ENCODE measurements at places on chromosomes 5 and 9. TPM values are rescaled to one million over a fixed set of nuclear protein-coding genes. Genes with fewer than 3 reads are reported as not detected.

DNA sequence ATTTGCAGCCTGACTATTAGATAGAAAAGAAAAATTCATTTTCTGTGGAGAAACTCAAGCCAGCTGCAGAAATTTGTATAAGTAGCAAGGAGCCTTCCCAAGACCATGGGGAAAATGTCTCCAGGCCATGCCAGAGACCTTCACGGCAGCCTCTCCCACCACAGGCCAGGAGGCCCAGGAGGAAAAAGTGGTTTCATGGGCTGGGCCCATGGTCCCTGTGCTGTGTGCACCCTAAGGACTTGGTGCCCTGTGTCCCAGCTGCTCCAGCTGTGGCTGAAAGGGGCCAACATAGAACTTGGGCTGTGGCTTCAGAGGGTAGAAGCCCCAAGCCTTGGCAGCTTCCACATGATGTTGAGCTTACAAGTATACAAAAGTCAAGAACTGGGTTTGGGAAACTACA lies 73.3 kb upstream of the TTC23L start:
- no peaks in the 10 kb centered on the region for H3K36me3 ChIP-seq
- H3K4me3 ChIP-seq: no peak overlapping the region
- H3K4me1 ChIP-seq: peaks cover 9% of the 10 kb centered on the region
- no peak overlapping the region for H3K27ac ChIP-seq

TLN1 gene
- 439 TPM for total RNA-seq

DNA sequence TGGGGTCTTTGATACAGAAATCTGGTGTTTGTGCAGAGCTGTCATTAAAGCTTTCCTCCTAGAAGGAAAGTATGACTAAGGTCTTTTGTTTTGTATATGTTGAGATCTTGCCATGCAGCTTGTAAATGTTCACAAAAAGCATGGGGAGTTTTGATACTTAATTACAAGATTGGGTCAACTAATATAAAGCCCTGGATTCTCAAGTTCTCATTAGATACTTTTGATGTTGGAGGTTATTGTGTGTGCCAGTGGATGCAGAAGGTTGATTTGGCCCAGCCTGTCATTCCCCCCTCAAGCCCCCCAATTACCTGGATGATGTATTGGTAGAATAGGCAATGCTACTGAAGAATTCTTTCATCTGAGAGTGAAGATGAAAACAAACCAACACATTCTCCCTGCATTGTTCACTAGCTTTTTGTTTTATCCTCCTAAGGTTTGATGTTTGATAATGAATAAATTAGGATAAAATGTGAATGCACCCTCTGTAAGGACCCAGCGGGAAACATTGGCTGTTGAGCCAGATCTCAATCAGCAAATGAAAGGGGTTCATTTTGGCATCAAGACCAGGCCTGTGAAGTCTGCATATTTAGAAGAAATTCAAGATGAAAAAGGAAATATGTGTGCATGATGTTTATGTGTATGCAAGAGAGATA lies 61.9 kb upstream of the ADAMTS19 start:
- H3K27ac ChIP-seq: no peak overlapping the region
- no peak for DNase-seq
- no peaks in the 10 kb centered on the region for H3K4me1 ChIP-seq
- H3K4me3 ChIP-seq: no peak overlapping the region

- DNase-seq: no peak
- no peak overlapping the region for H3K27ac ChIP-seq
Measured at GRCh38 chr5:62212648-62213047, 93.4 kb upstream of the KIF2A start.

DNA sequence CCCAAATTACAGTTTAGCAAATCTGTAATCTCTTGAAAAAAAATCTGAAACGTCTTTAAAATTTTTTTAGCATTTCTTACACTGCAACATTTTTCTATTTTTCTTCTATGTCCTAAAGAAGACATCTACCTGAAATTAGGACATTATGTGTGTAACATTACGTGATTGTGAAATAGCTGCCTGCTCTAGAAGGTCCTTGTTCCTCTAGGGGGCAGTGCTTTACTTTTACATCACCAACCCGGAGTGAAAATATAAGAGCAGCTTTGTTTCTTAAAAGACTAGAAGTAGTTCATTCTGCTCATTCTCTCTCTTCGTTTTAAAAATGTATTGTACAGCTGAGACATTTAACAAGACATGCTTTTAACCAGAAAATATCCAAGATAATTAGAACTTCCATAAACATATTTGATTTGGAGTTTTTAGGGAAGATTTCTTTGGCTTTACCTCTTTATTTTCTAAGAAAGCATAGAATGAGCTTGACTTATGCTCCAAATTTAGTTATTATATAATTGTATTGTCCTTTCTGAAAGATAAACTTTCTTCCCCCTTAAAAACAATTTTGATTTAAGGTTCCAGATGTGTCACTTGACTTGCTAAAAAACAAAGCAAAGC lies 48.1 kb upstream of the RIOK2 start:
- no peak overlapping the region for H3K27ac ChIP-seq
- no peaks in the 10 kb centered on the region for H3K36me3 ChIP-seq

SLC6A7 gene
- not detected for total RNA-seq

- DNase-seq: no peak
- no peak overlapping the region for H3K27ac ChIP-seq
- no peaks in the 10 kb centered on the region for H3K36me3 ChIP-seq
- no peak overlapping the region for H3K4me3 ChIP-seq
Measured at GRCh38 chr5:59020611-59021285, 437.9 kb downstream of the RAB3C start.

KLHL3 gene
- total RNA-seq: 6.8 TPM

WHRN gene
- total RNA-seq: 3.1 TPM

QRFP gene
- total RNA-seq: not detected

CD74 gene
- 2,961 TPM for total RNA-seq

DNA sequence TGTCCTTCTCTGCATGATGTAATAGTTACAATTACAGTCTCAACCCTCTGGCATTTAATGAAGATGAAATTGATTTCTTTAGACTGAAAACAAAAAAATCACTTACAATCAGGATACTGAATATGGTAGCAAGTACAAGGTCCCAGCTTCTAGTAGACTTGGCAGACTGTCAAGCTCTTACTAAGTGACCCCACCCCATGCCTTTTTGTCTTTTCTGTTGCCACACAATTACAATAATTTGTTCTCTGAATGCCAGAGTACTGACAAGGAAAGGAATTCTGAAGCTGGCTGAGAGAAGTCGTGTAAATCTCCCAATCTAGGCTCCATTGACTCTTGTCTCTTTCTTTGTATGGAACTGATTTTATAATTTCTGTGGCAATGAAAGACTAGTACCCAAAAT lies 154.2 kb downstream of the TMC1 start:
- H3K27me3 ChIP-seq: no peaks in the 10 kb centered on the region
- H3K36me3 ChIP-seq: no peaks in the 10 kb centered on the region
- H3K27ac ChIP-seq: no peak overlapping the region
- no peak overlapping the region for H3K4me3 ChIP-seq

GRCh38 chr5:52859628-52860027 lies 71.9 kb downstream of the ITGA1 start:
- H3K27ac ChIP-seq: no peak overlapping the region
- no peak for DNase-seq
- H3K36me3 ChIP-seq: no peaks in the 10 kb centered on the region
- H3K4me3 ChIP-seq: no peak overlapping the region
- peaks cover 16% of the 10 kb centered on the region for H3K4me1 ChIP-seq
- no peaks in the 10 kb centered on the region for H3K27me3 ChIP-seq

- H3K27me3 ChIP-seq: no peaks in the 10 kb centered on the region
- peaks cover 5% of the 10 kb centered on the region for H3K4me1 ChIP-seq
- H3K27ac ChIP-seq: no peak overlapping the region
- H3K36me3 ChIP-seq: no peaks in the 10 kb centered on the region
- DNase-seq: no peak
- H3K4me3 ChIP-seq: no peak overlapping the region
Measured at GRCh38 chr5:142059304-142059940, 46.6 kb upstream of the GNPDA1 start.

GRCh38 chr5:41109186-41109585 lies 38.0 kb upstream of the MROH2B start:
- no peak for DNase-seq
- H3K27ac ChIP-seq: no peak overlapping the region
- no peaks in the 10 kb centered on the region for H3K4me1 ChIP-seq
- no peak overlapping the region for H3K4me3 ChIP-seq
- no peaks in the 10 kb centered on the region for H3K36me3 ChIP-seq

DNA sequence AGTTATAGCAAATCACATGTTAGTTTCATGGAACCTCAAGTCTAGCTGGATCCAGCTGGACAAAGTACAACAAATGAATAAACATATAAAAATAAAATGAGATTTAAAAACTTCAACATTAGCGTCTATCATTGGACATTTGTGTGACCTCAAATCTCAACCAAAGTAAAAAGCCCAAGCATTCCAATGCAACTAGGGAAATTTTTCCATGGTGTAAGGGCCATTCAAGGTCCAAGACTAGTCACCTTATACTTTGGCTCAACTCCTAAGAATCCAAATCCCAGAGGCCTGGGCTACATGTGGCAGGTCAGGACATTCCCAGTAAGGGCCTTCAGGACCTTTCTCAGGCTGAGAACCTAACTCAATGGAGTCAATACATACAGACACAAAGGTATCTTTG lies 137.4 kb upstream of the DMAC1 start:
- no peaks in the 10 kb centered on the region for H3K36me3 ChIP-seq
- H3K4me3 ChIP-seq: no peak overlapping the region
- H3K27me3 ChIP-seq: no peaks in the 10 kb centered on the region
- no peak overlapping the region for H3K27ac ChIP-seq
- H3K4me1 ChIP-seq: peaks cover 6% of the 10 kb centered on the region

- no peak overlapping the region for H3K27ac ChIP-seq
- H3K27me3 ChIP-seq: no peaks in the 10 kb centered on the region
- DNase-seq: no peak
- no peaks in the 10 kb centered on the region for H3K4me1 ChIP-seq
- no peaks in the 10 kb centered on the region for H3K36me3 ChIP-seq
Measured at GRCh38 chr9:3397766-3398165, 128.0 kb downstream of the RFX3 start.

- no peak for DNase-seq
- H3K36me3 ChIP-seq: no peaks in the 10 kb centered on the region
- H3K27me3 ChIP-seq: no peaks in the 10 kb centered on the region
- peaks cover 7% of the 10 kb centered on the region for H3K4me1 ChIP-seq
Measured at GRCh38 chr9:79745752-79746336, 174.1 kb downstream of the TLE4 start.

DNA sequence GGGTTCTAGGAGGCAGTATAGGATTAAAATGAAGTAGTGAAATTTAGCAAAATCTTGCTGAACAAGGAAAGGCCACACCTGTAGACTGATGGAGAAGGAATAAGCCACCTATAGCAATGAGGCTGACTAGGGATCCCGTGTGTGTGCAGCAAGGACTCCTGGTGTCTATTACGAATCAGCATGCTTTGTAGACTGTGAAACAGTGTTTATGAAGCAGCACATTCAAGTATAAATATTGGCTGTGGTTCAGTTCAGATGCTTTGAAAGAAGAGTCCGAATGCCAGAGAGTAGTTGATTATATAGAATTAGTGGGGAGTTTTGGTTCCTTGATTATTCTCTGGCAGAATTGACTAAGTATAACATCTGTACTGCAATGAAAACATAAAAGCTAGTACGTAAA lies 41.8 kb downstream of the CAST start:
- peaks cover 29% of the 10 kb centered on the region for H3K4me1 ChIP-seq
- peak overlapping the region; percentile 81 for H3K4me3 ChIP-seq
- no peak for DNase-seq
- H3K27ac ChIP-seq: peak overlapping the region; percentile 96

GRCh38 chr5:158884827-158885518 lies 214.7 kb downstream of the EBF1 start:
- DNase-seq: no peak
- no peaks in the 10 kb centered on the region for H3K27me3 ChIP-seq
- no peaks in the 10 kb centered on the region for H3K4me1 ChIP-seq
- H3K36me3 ChIP-seq: no peaks in the 10 kb centered on the region
- no peak overlapping the region for H3K4me3 ChIP-seq
- no peak overlapping the region for H3K27ac ChIP-seq

GRCh38 chr5:136079195-136079985 lies 50.6 kb downstream of the TGFBI start:
- H3K4me1 ChIP-seq: peaks cover 8% of the 10 kb centered on the region
- H3K27ac ChIP-seq: no peak overlapping the region
- DNase-seq: no peak
- H3K27me3 ChIP-seq: peaks cover 6% of the 10 kb centered on the region
- peak overlapping the region; percentile 49 for H3K4me3 ChIP-seq

- H3K27ac ChIP-seq: no peak overlapping the region
- H3K4me1 ChIP-seq: no peaks in the 10 kb centered on the region
- DNase-seq: no peak
- H3K27me3 ChIP-seq: no peaks in the 10 kb centered on the region
- H3K4me3 ChIP-seq: no peak overlapping the region
- no peaks in the 10 kb centered on the region for H3K36me3 ChIP-seq
Measured at GRCh38 chr9:96435345-96435744, 14.6 kb upstream of the HABP4 start.

GRCh38 chr5:115684513-115685037 lies 58.7 kb upstream of the TMED7 start:
- H3K4me3 ChIP-seq: no peak overlapping the region

DNA sequence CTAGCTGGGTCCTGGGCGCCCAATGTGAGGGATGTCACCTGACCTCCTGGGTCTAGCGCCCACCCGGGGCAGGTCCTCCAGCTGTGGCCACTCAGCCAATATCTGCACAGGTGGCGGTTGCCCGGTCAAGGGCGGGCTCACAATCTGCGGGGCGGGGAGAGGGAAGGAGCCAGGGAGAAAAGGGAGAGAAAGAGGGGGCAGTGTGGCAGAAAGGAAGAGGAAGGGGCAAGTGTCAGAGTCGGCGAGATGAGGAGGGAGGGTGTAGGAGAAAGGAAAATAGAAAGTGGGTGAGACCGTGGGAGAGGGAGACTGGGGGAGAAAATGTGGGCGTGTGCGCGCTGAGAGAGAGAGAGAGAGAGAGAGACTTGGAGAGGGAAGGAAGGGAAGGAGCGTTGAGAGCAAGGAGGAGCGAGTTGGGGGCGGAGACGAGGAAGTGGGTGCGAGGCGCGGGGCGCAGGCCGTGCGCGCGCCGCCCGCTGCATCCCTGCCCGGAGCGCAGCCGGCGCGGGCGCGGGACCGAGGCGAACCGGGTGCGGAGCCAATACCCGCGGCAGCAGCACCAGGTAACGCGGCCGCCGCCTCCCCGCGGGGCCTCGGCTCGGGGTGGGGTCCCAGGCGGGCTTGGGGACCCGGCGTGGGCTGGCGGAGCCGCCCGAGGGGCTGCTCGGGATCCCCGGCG lies at the start of gene HRH2:
HRH2 (plus strand) TSS at position 479 of the 679 bp plus-strand sequence. CDS start 25,163 bp downstream, outside the sequence.
- peaks cover 64% of the 10 kb centered on the region for H3K27me3 ChIP-seq
- H3K4me1 ChIP-seq: peaks cover 8% of the 10 kb centered on the region
- no peaks in the 10 kb centered on the region for H3K36me3 ChIP-seq
- H3K27ac ChIP-seq: peak within 1 kb of the TSS; percentile 36
- peak within 1 kb of the TSS; percentile 50 for H3K4me3 ChIP-seq

DBH gene
- total RNA-seq: not detected

DNA sequence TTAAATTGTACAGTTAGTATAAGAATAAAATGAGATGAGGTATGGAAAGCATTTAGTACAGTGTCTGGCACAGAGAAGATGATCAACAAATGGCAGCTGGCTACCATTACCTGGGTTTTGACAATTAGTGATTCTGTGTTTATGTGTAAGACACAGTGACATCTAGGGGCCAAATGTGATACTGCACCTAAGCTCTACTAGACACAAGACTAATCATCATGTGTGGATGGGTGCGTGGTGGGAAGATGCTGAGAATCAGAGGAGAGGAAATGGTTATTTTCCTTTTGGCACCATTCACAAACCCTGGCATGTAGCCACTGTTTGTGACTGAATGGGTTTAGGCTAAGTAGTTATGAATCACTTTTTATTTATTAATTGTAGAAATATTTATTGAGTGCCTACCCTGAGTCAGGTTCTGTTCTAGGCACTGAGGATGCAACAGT lies 109.8 kb upstream of the TBC1D2 start:
- no peak overlapping the region for H3K4me3 ChIP-seq
- no peaks in the 10 kb centered on the region for H3K36me3 ChIP-seq
- no peak overlapping the region for H3K27ac ChIP-seq
- no peak for DNase-seq
- H3K4me1 ChIP-seq: no peaks in the 10 kb centered on the region
